ENCODE measurements at places on chromosomes 12 and 14. TPM values are rescaled to one million over a fixed set of nuclear protein-coding genes. Genes with fewer than 3 reads are reported as not detected.

Gene KCNA1
- 1.8 TPM for total RNA-seq

Gene CYP46A1
- 0.37 TPM for total RNA-seq

Gene CDH24
- 3.3 TPM for total RNA-seq

Gene THAP2
- total RNA-seq: 2.5 TPM

Gene VCPKMT
- 4.9 TPM for total RNA-seq

Gene TMPRSS12
- total RNA-seq: not detected

Gene CISTR
- not detected for total RNA-seq

Gene C14orf39
- total RNA-seq: not detected

Gene C12orf76
- total RNA-seq: 7.6 TPM

Gene KLRK1
- not detected for total RNA-seq

Gene FSCB
- not detected for total RNA-seq

Gene KRT77
- total RNA-seq: not detected

Gene BCL2L2
- total RNA-seq: 16.8 TPM

Gene TMEM132C
- under 0.01 TPM for total RNA-seq

Gene C12orf56
- total RNA-seq: 11.9 TPM

Gene RNASE7
- total RNA-seq: not detected

Gene KRT83
- not detected for total RNA-seq

Gene TMEM132D
- total RNA-seq: not detected

Gene CSRP2
- 2.5 TPM for total RNA-seq

Gene ZDHHC22
- not detected for total RNA-seq

Gene TAMALIN
- total RNA-seq: 4.8 TPM

Gene SMIM41
- total RNA-seq: 0.20 TPM

Gene ANO2
- not detected for total RNA-seq

Gene RPL10L
- total RNA-seq: not detected

Gene SRRM4
- total RNA-seq: not detected

Gene RTL1
- total RNA-seq: not detected

Gene NGB
- not detected for total RNA-seq

Gene PIWIL1
- total RNA-seq: not detected

Gene OTX2
- not detected for total RNA-seq

All from subcutaneous preadipocyte (primary cell).